ENCODE measurements at places on chromosomes 3 and 15.

GRCh38 chr3:15266510-15267376, 60.7 kb downstream of the CAPN7 start:
- H3K27ac ChIP-seq, result peak overlapping the region; percentile 55
- H3K4me3 ChIP-seq, result no peak overlapping the region
- H3K27me3 ChIP-seq, result no peaks in the 10 kb centered on the region

GRCh38 chr3:194247350-194247740, 103.8 kb downstream of the CPN2 start:
- peaks cover 25% of the 10 kb centered on the region for H3K27me3 ChIP-seq
- H3K27ac ChIP-seq, result no peak overlapping the region
- H3K4me1 ChIP-seq, result no peaks in the 10 kb centered on the region
- H3K36me3 ChIP-seq, result no peaks in the 10 kb centered on the region
- H3K4me3 ChIP-seq, result no peak overlapping the region

DNA sequence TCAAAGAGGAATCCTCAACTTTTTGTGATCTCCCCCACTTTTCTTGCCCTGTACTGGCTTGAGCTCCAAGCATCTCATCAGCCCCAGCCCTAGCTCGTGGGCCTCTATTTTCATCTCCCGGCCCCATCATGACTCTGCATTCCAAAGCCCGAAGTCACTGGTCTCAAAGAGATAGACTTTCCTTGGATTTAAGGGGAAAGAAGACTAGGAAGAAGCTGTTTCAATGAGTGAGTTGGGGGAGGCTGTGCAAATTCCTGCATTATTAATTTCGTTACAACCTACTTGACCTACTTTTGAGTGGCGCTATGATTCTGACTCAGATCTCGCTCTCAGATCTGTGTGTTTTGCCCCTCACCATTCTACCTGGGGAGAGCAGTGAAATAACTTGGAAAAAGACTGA, 266.6 kb upstream of the TBL1XR1 start:
- no peaks in the 10 kb centered on the region for H3K27me3 ChIP-seq
- no peaks in the 10 kb centered on the region for H3K4me1 ChIP-seq
- no peak overlapping the region for H3K4me3 ChIP-seq
- no peak for ATAC-seq
- no peak overlapping the region for H3K27ac ChIP-seq
- H3K36me3 ChIP-seq, result no peaks in the 10 kb centered on the region

- no peak overlapping the region for H3K27ac ChIP-seq
- H3K27me3 ChIP-seq, result no peaks in the 10 kb centered on the region
- no peak for ATAC-seq
- H3K36me3 ChIP-seq, result no peaks in the 10 kb centered on the region
- no peak overlapping the region for H3K4me3 ChIP-seq
Observed at GRCh38 chr3:62249855-62250543, 123.4 kb downstream of the FEZF2 start.

GRCh38 chr3:45555666-45556065, 38.9 kb upstream of the LIMD1 start:
- no peaks in the 10 kb centered on the region for H3K27me3 ChIP-seq
- H3K36me3 ChIP-seq, result peaks cover 5% of the 10 kb centered on the region
- peaks cover 25% of the 10 kb centered on the region for H3K4me1 ChIP-seq
- ATAC-seq, result no peak

DNA sequence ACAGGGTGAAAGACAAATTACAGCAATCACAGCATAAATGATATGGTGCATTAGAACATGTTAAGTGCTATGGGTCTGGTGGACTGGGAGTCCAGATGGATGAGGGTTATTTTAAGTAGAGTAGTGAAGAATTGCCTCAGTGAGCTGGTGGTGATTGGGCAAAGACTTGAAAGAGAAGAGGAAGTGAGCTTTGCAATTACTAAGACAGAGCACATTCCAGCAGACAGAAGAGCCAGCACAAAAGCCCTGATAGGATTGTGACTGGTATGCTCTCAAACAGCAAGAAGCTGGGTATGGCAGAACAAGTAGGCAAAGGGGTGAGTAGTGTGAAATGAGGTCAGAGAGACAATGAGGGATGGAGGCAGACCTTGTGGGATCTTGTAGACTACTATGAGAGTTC, 2.1 kb upstream of the ACKR4 start:
- no peak overlapping the region for H3K4me3 ChIP-seq
- H3K27me3 ChIP-seq, result no peaks in the 10 kb centered on the region
- H3K36me3 ChIP-seq, result peaks cover 69% of the 10 kb centered on the region

DNA sequence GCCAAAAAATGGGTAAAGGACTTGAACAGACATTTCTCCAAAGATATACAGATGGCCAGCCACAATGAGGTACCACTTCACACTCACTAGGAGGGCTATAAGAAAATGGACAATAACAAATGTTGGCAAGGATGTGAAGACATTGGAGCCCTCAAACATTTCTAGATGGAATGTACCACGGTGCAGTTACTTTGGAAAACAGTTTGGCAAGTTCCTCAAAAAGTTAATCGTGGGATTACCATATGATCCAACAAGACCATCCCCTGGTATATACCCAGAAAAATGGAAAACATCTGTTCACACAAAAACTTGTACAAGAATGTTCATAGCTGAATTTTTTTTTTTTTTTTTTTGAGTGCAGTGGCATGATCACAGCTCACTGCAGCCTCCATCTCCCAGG, 15.9 kb upstream of the HRH1 start:
- no peak overlapping the region for H3K27ac ChIP-seq
- no peak overlapping the region for H3K4me3 ChIP-seq
- no peaks in the 10 kb centered on the region for H3K36me3 ChIP-seq
- no peaks in the 10 kb centered on the region for H3K27me3 ChIP-seq
- ATAC-seq, result no peak
- H3K4me1 ChIP-seq, result peaks cover 23% of the 10 kb centered on the region

- no peak overlapping the region for H3K4me3 ChIP-seq
- no peaks in the 10 kb centered on the region for H3K4me1 ChIP-seq
- H3K36me3 ChIP-seq, result no peaks in the 10 kb centered on the region
- no peak overlapping the region for H3K27ac ChIP-seq
- no peaks in the 10 kb centered on the region for H3K27me3 ChIP-seq
Observed at GRCh38 chr15:53307952-53308624, 451.4 kb downstream of the WDR72 start.
